ENCODE measurements at places on chromosomes 13 and 19. TPM values are rescaled to one million over a fixed set of nuclear protein-coding genes. Genes with fewer than 3 reads are reported as not detected.

The GPATCH1 gene
- 6.5 TPM for total RNA-seq

The NLRP11 gene
- not detected for total RNA-seq

The MEF2B gene
- total RNA-seq: 1.4 TPM

The C19orf67 gene
- not detected for total RNA-seq

The VSTM2B gene
- total RNA-seq: not detected

The PDX1 gene
- not detected for total RNA-seq

The IGFL2 gene
- total RNA-seq: not detected

The FLT3 gene
- total RNA-seq: not detected

The SIGLEC9 gene
- total RNA-seq: 2.9 TPM

The RHPN2 gene
- 3.0 TPM for total RNA-seq

GRCh38 chr13:53342623-53343360 lies 314.2 kb downstream of the OLFM4 start:
- no peak for DNase-seq

DNA sequence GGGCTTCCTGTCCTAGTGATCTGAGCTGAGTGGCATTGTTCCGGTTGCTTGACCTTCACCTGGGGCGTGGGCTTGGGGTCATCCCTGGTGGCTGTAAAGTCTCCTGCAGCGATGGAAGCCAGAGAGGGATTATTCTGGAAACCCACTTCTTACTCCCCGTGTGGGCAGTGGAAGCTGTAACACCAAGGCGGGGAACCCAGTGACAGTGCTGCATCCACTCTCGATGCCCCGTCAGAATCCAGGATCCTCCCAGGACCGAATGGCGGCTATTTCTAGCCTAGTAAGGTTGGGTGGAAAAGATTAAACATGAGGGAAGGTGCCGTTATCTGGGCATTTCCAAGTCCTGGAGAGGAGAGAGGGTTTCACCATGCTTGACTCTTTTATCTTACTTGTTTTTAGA lies 280.6 kb downstream of the ZNF536 start:
- no peak for DNase-seq

- DNase-seq: no peak
Measured at GRCh38 chr13:73040484-73040883, 18.3 kb upstream of the KLF5 start.

DNA sequence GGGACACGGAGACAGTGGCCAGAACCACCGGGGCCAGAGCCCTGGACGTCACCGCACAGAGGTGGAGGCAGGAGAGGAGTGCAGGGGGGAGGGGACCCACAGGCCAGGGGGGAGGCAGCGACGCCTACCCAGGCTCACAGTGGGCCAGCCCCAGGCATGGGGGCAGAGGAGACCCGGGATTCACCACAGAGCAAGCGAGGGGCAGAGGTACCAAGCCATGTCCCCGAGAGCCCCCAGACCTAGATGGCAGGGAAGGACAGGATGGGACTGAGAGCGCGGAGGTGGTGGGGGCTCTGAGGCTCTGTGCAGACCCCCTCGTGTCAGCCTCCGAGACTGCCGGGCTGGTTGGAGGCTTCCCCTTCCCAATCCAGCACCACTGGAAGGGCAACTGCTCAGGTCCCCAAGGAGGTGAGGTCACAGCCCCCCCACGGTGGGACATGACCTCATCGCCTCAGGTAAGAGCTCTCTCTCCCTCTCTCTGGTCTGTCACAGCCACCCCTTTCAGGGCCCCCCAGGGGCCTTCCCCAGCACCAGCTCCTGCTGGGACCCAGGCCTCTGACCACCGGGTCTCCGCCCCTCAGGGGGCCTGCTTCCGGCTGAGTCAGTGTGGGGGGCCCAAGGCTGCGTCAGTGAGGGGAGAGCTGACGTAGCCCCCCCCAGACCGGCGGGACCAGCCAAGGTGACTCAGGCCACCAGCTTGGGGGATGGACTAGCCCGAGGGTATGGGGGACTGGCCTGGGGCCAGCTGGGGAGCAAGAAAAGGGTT lies 2.2 kb upstream of the IL11 start:
- no peak for DNase-seq

DNA sequence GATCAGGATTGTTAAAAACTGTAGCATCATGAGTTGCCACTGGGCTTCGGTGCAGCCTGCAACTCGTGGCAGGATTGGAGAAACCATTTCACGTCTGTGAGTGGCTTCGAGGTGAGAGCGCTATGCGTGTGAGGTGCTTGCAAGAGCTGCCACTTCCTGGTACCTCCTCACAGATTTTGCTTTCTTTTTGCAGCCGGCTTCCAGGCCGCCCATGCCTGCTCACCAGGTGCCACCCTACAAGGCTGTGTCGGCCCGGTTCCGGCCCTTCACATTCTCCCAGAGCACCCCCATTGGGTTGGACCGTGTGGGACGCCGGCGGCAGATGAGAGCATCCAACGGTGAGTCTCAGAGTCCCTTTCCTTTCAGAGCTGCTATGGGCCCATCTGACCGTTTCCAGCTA lies 57.9 kb upstream of the C1QTNF9 start:
- DNase-seq: no peak

GRCh38 chr13:70170689-70171088 lies 62.4 kb upstream of the KLHL1 start:
- DNase-seq: no peak

GRCh38 chr13:67538906-67539305 lies 308.8 kb upstream of the PCDH9 start:
- no peak for DNase-seq

DNA sequence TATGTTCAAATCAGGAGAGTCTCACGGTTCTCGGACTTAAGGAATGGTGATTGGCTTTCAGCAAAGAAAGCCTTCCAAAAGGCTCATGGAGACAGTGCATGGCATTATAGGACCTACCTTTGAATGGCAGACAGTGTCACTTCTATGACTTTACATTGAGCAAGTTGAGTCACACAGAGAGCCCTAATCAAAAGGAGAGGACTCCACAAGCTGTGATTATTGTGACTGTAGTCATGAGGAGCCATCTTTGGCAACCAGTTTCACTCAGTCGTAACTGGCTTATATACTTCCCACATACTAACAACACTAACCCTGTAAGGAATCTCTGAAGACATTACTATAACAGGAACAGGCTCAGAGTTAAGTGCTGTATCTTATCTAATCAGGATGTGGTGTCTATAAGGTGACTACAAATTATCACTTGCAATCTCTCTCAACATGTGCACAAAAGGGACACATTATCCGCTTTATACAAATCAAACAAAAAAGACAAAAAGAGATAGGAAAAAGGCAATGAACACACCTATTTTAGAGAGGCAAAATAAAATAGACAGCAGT lies 6.1 kb downstream of the LGALS14 start:
- no peak for DNase-seq

DNA sequence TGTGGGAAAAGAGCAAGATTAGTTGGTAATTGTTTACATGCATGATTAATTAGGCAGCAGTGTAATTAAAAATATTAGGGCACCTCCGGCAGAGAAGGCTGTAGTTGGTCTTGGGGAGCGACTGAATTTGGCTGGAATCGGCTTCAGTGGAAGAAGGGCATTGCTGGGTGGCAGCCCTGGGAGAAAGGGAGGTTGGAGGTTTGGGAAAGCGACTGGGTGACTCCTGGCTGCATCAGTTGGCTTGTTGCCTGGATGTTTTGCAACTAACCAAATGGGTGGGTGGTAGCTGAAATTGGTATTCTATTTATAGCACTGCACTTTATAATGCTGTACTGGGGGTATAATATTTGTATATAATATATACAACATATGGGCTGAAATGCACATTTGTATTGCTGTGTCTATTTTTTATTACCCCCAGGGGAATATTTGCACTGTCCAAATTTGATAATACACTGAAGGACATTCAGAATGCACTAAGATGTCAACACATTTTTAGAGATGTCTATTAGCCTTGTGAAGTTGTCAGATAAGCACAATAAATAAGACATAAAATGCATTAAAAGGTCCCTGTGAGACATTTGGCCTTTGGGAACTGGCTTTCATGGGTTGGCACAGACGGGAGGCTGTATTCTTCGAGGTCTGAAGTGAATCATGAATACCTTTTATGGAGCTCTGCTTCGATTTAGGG lies 1.7 kb downstream of the B3GLCT start:
- DNase-seq: no peak

DNA sequence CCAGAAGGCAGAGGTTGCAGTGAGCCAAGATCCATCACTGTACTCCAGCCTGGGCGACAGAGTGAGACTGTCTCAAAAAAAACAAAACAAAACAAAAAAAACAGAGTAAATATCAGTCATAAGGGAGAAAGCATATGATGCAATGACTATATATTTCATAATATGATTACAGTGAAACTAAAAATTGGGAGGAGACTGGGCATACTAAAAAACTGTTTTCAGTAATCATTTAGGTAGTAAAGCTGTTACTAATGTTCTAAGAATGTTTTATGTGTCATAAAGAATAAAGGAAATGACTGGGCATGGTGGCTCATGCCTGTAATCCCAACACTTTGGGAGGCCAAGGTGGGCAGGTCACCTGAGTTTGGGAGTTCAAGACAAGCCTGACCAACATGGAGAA lies 15.9 kb downstream of the ZNF573 start:
- DNase-seq: no peak

DNA sequence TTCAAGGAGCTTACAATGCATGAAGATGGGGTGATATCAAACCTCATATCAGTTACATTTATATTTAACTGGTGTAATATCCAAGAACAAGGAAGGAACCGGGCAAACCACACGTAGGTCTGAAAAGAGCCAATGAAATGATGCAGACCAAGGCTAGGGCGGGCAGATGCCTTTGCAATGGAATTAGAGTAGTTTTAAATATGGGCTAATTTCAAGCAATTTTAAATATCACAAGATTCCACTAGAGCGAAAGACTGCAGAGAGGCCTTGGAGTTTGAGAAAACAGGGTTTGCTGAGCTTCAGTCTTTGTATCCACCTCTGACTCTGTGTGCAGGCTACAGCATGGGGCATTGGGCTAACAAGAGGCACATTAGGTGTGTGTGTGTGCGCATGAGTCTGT lies 53.9 kb upstream of the ZNF536 start:
- no peak for DNase-seq

DNA sequence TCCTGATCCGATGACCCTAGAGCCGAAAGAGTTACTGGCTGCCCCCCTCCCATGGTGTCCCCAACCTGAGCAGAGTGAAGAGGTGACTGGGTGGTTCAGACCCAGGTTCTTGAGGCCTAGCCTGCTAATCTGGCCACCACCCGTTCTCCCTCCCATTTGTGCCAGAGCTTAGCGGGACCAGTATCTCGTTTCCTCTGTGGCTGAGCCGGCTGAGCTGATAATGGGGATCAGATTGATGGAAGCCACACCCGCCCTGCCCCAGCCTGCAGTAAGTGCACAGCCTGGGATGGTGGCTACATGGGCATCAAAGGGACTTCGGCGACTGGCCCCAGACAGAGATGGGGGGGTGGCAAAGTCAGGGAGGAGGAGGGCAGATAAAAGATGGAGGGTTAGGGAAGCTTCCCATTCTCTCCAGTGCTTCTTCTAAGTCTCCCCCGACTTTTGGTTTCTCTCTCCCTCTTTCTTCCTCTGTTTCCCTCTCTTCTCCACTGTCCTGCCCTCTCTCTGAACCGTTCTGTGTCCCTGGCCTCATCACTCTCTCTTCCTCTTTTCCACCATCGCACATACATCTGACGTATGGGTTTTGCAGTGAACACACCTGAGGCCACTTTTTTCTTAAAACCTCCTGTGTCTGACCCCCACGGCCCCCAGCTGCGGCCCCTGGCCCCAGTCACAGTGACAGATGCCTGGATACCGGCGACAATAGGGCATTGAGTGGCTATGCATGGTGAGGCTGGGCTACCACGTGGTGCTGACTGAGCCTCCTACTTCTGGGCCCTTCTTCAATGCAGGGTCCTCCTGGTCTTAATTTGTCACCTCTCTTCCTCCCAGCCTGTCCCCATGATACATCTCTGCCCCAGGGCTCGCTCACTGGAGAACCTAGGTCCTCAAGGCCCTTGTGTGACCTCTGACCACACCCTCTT lies 2.4 kb downstream of the ELAVL3 start:
- peak; percentile 49 for DNase-seq

GRCh38 chr13:81677857-81678256 lies 1336.9 kb upstream of the SPRY2 start:
- no peak for DNase-seq

- no peak for DNase-seq
Measured at GRCh38 chr13:25249001-25249543, 38.2 kb downstream of the MTMR6 start.

- DNase-seq: no peak
Measured at GRCh38 chr13:94550062-94550738, 45.8 kb downstream of the TGDS start.

DNA sequence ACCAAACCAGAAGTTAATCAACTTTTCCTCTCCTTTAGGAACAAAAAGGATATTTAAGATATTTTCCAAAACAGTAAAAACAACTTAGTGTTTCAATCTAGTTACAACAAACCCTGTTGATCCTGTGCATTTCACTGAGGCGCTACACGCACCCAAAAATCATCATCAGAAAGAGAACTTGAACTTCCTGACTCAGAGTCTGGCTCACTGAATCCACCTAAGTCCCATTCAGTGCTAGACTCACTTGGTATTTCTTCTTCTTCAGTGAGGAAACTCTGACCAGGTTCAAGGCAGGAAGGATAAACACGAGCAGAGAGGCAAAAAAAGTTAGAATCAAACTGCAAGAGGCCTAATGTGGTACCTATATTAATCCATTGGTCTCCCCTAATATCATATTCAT lies 2.2 kb downstream of the KBTBD6 start:
- DNase-seq: no peak

- DNase-seq: no peak
Measured at GRCh38 chr19:28534766-28535351, 678.1 kb downstream of the UQCRFS1 start.

GRCh38 chr19:46587861-46588260 lies 13.3 kb upstream of the CALM3 start:
- DNase-seq: no peak

DNA sequence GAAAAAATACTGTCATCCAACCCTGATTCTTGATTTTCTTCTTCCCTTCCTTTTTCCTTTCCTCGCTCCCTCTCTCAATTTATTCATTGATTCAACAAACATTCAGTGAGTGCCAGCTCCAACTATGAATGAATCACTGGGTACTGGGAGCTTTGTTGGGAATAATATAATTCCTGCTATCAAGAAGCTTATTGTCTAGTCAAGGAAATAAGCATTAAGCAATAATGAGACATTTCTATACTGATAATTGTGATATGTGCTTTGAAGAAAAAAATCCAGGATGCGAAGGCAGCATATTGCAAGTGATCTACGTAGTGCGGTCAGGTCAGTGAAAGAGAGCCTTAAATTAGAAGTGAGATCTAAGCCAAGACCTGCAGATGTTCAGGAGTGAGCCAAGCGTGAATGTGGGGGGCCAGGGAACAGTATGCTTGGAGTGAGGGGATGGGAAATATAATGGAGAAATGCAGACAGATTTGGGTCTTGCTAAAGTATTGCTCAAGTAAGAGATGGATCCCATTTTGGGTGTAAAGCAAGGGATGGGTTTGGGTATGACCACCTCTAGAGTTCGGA lies 253.5 kb downstream of the LHFPL6 start:
- no peak for DNase-seq

DNA sequence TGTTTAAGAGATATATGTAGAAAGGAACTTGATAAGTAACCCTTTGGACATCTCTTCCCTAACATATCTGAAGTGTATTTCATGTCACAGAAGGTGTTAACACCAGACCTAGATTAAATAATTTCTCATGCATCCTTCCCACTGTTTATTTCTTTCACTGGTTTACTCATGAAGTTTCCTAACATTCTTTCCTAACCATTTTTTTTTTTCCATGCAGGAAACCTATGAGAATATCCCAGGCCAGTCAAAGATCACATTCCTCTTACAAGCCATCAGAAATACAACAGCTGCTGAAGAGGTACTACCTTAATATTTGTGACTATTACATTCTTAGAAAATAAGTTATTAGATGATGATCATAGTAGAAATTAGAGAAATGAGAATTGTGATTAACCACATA lies 28.8 kb downstream of the IPO5 start:
- DNase-seq: no peak

GRCh38 chr19:662207-662961 lies 630 bp downstream of the RNF126 start:
- DNase-seq: peak; percentile 81
